Activated naive CD4-positive, alpha-beta T cell treated with Interleukin-2 at 50 U/mL for 16 hours (primary cell): ENCODE measurements at places on chromosomes 16 and 17.
A peak's percentile ranks its signal among the peaks of the same experiment; 100 is the strongest.

DNA sequence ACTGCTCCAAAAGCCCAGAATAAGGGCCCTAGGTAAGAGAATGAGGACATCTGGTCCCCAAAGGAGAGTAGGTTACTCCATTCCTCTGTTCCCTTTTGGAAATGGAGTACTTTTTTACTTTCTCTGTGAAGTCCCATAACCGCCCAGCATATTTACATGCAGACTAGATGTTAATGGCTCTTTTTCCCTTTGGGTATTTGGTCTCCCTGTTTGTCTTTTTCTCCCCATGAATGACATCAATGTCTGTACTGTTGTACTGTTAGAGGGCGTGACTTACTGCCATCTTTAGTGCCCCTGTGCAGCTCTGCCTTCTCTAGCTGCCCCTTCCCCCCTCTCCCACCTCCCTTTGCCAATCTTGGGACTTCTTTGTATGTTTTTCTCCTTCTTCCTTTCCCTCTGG lies 19.0 kb downstream of the GPR179 start:
- DNase-seq = no peak

DNA sequence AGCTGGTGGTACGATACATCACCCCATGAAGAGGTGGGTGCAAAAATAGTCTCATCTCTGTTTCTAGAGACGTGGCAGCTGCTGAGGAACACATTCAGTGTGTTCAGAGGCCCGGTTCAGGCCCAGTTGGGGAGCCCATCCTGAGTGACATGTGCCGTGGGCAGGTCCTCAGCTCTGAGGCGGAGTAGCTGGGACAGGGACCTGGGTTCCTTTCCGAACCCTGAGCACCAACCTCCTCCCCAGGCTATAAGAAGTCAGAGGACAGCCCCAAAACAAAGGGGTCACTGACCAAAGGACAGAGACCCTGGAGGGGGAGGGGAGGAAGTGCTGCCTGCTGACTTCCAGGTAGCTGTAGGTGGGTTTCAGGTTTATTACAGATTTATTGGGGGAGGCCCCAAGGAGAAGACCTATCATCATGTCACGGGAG lies 5.1 kb downstream of the LDHD start:
- no peak for DNase-seq

DNA sequence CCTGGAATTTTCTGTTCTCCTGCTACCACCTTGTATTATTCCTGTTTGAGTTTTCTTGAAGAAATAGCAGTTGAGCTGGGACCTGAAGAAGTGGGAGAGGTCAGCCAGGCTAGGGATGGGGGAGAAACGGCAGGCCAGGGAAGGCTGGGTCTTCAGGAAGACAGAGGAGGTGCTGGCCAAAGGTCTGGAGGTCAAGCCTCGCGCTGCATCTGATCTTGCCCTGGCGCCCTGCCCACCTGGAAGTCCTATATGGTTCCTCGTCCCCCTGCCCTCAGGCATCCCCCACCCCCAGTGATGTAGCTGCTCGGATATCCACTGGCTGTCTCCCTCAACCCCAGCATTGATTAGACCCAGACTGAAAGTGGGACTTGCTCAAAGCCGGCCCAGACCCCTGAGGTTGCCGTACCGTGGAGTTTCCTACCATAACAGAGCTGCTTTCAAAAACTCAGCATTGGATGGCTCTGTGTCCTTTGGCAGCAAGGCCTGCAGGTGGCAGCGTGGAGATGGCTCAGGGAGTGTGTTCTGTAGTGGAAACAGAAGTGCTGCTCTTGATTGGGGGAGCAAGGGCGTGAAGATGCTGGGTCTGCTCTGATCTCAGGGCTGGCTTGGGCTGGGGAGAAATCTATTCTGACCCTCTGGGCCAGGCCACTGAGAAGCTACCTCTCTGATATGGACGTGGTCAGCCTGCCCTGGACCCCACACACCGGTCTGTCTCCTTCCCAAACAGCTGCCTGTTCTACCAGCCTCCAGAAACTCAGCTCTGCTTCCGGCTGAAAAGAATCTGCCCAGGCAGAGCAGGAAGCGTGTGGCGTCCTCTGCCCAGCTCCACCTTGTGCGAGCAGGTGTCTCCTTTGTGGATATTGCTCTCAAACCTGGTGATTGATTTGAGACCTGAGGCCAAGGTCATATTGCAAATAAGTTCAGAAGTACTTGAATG lies 107.0 kb upstream of the CACNG5 start:
- DNase-seq = peak; percentile 41

- DNase-seq = no peak
Measured at GRCh38 chr17:82667668-82668000, 19.4 kb upstream of the WDR45B start.

DNA sequence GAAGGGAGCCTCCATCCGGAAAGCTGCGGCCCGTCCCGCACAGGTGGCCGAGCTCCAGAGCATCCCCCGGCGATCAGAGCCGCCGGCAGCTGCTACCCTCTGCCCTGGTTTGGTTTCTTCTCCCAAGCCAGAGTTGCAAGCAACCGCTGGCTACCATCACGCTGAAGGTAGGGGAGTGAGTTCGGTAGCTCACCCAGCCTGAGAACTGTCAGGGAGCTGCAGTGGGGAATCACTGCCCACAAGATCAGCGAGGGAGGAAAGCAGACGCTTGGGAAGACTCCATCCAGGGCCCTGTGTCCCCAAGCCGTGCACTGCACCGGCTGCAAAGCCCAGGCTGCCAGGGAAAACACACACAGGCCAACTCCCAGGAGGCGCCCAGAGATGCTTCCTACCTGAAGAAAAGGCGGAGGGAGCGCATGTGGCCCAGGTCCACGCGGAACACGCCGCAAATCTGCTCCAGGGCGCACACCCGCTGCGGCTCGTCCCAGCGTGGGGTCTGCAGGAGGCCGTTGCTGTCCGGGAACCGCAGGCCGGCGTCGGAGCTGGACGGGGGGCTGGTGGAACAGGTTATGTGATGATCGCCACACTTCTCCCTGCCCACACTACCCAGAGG lies 83.3 kb downstream of the TBC1D16 start:
- DNase-seq = no peak
